ENCODE measurements at places on chromosomes 6 and 20.

DNA sequence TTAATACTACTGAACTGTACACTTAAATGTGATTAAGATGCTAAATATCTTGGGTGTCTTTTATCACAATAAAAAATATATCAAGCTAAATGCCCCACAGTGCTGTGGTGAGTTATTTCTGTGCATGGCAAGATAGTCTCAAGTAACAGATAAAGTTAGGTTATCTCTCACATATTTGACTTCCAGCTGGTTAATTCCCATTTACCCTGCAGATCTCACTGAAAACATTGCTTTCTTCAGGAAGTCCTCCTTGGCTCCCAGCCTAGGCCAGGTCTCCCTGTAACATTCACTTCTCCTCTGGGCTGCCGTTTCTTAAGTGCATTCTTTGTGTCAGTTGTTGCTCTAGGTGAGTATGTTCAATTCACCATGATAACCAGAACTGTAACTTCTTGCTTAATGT is 59.1 kb downstream of the SLC22A1 start:
- no peak for DNase-seq

- DNase-seq: no peak
These were observed 9.2 kb downstream of the ATG5 start for GRCh38 chr6:106316375-106316766.

GRCh38 chr20:12591949-12592470 is 416.8 kb upstream of the SPTLC3 start:
- DNase-seq: no peak

GRCh38 chr6:129671442-129672340 is 38.3 kb downstream of the ARHGAP18 start:
- no peak for DNase-seq

GRCh38 chr6:12522347-12522746 is 194.2 kb upstream of the PHACTR1 start:
- DNase-seq: no peak

- peak; percentile 70 for DNase-seq
These were observed 968 bp upstream of the ZMYND8 start for GRCh38 chr20:47357296-47358038.

DNA sequence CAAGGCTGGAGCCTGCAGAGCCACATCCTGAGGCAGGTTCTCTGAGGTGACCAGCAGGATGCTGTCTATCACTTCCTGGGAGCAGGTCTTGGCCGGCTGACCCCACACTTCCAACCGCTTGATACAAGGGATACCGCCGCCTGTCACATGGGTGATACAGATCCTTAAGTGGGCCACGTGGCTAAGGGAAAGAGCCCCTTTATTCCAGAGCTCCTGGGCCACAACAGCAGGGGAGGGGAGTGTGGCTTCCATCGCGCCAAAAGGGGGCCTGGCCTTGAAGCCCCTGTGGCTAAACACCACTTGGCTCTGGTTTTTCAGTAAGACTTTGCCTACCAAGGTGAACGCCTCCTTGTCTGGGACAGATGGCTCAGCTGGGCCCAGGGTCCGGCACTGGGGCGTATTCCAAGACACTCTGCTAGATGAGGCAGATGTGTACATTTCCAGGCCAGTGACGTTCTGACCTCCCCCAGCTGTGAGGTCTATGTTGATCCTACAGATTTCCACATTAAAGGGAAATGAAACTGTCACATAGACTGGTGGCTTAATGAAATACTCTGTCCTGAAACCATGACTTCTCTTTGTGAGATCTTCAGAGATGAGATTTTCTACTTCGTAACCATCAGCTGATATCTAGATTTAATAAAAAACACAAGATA is 37.6 kb upstream of the AVP start:
- DNase-seq: no peak

DNA sequence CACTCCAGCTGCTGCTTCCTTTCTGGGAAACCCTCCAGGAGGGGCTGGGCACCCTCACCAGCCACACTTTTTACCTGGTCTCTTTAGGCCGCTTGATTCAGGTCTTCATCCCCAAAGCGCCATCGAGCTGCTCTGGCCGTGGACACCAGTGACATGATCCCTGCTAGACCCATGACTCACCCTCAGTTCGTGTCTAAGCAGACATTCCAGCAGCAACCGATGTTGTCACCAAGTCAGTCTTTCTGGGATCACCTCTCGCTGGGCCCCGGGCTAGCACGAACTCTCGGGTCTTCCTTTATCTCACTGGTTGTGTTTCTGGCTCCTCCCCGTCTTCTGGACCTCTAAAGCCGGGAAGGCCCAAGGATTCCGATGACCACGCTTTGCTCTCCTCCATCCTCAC is 43.0 kb upstream of the GPR31 start:
- no peak for DNase-seq

DNA sequence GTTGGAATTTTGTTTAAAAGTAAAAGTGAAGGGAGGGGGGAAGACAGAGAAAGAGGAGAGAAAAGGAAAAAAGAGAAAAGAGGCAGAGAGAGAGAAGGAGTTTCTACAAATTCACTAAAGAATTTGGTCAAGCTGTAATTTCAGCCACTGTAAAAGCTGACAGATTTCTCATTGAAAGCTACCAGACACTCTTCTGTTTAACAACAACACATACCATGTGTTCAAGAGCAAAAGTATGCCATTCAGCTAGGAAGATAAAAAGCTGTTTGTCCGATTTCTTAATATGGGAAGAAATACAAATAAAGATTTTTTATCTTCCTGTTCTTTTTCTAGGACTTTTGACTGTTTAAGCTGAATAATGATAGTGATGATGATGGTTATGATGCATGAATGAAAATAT is 204.8 kb upstream of the RSPO3 start:
- DNase-seq: no peak

GRCh38 chr6:168451805-168452517 is 11.0 kb downstream of the SMOC2 start:
- DNase-seq: no peak

GRCh38 chr6:44859901-44860410 is 468.2 kb upstream of the RUNX2 start:
- no peak for DNase-seq

GRCh38 chr6:134328138-134328537 is 10.2 kb upstream of the SGK1 start:
- DNase-seq: no peak

DNA sequence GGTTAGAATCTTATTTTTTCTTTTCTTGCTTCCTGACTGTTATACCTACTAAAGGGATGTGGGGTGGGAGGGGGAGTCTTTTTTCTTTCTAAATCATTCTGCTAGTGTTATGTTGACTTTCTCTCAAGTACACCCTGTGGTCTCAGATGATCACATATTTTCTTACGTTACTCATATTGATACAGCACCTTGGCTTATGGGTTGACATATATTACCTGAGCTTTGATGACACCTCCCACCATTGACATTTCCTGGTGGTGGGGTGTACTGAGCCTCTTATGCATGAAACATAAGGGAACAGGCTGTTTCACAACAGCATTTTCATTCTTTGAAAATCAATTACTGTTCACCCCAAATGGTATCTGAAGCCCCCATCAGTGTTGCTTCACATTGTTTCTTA is 169.8 kb downstream of the MMS22L start:
- no peak for DNase-seq

GRCh38 chr20:19713822-19714578 is 44.1 kb upstream of the RIN2 start:
- DNase-seq: no peak

GRCh38 chr20:22555791-22556564 is 28.4 kb downstream of the FOXA2 start:
- DNase-seq: no peak

GRCh38 chr20:39019805-39020325 is 57.7 kb downstream of the DHX35 start:
- DNase-seq: no peak
